ENCODE measurements at places on chromosomes 7 and 10. TPM values are rescaled to one million over a fixed set of nuclear protein-coding genes. Genes with fewer than 3 reads are reported as not detected.

Gene RNLS
- total RNA-seq: 4.5 TPM

Gene TEX36
- not detected for total RNA-seq

GRCh38 chr10:42926843-42927242 is 144.2 kb downstream of the BMS1 start:
- DNase-seq: no peak

- no peak for DNase-seq
Measured at GRCh38 chr7:151451626-151452571, 12.0 kb upstream of the CRYGN start.

DNA sequence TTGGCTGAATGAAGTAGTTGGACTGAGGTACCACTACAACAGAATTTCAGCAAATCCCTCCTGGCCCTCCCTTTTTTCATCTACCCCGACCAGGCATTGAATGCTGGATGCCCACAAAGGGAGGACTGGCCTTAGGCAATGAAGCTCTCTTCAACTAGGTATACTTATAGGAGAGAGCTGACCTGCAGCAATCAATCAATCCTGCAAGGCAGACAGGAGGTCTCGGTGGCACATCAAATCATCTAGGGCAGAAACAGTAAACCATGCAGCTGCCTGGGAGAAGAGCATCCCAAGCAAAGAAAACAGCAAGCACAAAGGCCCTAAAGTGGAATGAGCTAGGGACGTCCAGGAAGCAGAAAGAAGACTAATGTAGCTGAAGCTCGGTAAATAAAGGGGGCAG is 2.4 kb upstream of the ABRAXAS2 start:
- no peak for DNase-seq

Gene WDR86
- total RNA-seq: 0.25 TPM

GRCh38 chr10:90041585-90041984 is 340.2 kb downstream of the KIF20B start:
- no peak for DNase-seq

DNA sequence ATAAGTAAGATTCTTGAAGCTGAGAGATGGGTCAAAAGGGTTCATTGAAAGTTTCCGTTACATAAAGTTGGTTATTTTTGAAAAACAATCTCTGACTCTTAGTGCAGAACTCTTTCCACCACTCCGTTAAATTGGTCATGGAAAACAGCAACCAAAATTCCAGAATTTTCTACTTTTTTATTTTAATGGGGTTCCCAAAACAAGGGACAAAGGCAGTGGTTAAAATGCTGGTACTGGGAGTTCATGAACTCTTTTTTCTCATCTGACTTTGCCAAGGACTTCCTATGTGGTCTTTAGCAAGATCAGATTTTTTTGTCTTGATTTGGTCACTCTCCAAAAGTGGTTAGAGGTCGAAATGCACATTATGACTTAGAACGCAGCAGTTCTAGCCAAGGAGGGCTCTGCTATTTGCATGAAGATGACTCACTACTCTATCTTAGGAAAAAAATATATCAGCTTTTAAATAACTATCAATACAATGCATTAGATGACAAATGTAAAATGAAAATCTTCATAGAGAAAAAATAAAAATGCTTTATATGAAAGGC is 145.7 kb downstream of the REEP3 start:
- no peak for DNase-seq

DNA sequence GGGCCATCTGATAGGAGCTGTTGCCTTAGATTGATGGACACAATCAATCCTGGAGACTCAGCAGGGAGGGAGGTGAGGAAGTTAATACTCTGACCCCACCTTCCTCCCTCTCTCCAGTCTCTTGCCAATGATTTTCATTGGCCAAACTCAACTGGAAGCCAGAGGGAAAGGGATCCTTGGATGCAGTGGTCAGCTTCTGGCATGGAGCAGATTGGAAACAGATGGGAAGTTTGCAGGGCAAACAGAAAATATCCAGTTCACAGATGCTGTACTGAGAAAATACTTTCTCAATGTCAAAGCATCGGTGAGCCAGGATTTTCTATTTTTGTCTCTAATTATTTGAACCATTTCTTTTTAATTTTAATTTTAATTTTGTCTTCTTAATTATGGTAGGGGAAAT is 170.8 kb downstream of the BBS9 start:
- no peak for DNase-seq

Gene GJD4
- not detected for total RNA-seq

GRCh38 chr10:12434277-12434676 is 84.9 kb downstream of the CAMK1D start:
- DNase-seq: no peak

GRCh38 chr10:19638182-19638895 is 177.9 kb upstream of the PLXDC2 start:
- DNase-seq: no peak

Gene GIMAP4
- total RNA-seq: 97.8 TPM

Gene ERVW-1
- total RNA-seq: not detected

- no peak for DNase-seq
Measured at GRCh38 chr10:63930584-63930983, 409.4 kb downstream of the REEP3 start.

Gene PLA2G12B
- not detected for total RNA-seq

GRCh38 chr7:14321947-14322346 is 332.5 kb upstream of the ETV1 start:
- DNase-seq: no peak

GRCh38 chr7:25578991-25579777 is 350.9 kb upstream of the NPVF start:
- no peak for DNase-seq

DNA sequence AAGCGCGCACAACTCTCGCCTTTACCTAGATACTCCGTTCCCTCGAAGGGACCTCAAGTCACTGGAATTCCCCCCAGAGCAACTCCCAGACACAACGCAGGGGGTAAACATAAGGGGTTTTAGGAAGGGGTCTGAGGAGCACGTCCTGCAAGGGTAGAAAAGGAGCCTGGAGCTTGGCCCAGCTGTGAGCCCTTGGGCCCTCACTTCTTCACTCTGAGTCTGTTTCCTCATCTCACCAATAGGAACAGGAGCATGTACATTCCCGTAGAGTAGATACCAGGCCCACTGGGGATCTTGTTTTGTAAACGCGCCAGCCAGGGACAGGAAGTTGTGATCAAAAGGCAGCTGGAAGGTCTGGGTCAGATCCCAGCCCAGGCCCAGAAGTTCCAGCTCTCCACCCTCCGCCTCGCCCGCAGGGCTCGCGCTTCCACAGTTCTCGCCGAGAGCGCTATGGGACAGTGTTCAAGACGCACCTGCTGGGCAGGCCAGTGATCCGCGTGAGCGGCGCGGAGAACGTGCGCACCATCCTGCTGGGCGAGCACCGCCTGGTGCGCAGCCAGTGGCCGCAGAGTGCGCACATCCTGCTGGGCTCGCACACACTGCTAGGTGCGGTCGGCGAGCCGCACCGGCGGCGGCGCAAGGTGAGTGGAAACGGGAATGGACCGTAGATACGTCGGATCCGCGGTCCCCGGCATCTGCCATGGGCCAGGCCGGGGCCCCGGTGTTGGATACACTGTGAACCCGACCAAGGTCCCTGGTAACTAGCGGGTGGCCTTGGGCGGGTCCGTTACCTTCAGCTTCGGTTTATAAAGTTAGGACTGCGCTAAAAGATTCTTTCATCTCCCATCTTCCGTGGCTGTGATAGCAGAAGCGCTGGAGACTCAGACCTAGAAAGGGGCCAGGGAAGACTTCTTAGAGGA is 1.3 kb downstream of the CYP26C1 start:
- peak; percentile 24 for DNase-seq

Gene NPC1L1
- 0.07 TPM for total RNA-seq

- DNase-seq: no peak
Measured at GRCh38 chr7:45582868-45583277, 8.7 kb downstream of the ADCY1 start.

GRCh38 chr7:94087664-94088352 is 83.7 kb upstream of the BET1 start:
- DNase-seq: peak; percentile 67

Gene PLOD3
- total RNA-seq: 24.4 TPM

- no peak for DNase-seq
Measured at GRCh38 chr7:20141666-20142065, 75.5 kb downstream of the MACC1 start.

Gene ADGRA1
- total RNA-seq: not detected

- no peak for DNase-seq
Measured at GRCh38 chr7:36682102-36682501, 42.2 kb downstream of the AOAH start.

Gene GRID1
- total RNA-seq: not detected

Gene HMX3
- total RNA-seq: 0.45 TPM

Gene CYP26C1
- total RNA-seq: not detected

- DNase-seq: no peak
Measured at GRCh38 chr10:34102237-34102673, 712.8 kb downstream of the PARD3 start.

Gene NKX1-2
- not detected for total RNA-seq

- no peak for DNase-seq
Measured at GRCh38 chr10:131724891-131725580, 175.8 kb upstream of the PPP2R2D start.

GRCh38 chr7:76198202-76198601 is 3.5 kb upstream of the SRRM3 start:
- DNase-seq: no peak

Gene HOXA9
- total RNA-seq: not detected

DNA sequence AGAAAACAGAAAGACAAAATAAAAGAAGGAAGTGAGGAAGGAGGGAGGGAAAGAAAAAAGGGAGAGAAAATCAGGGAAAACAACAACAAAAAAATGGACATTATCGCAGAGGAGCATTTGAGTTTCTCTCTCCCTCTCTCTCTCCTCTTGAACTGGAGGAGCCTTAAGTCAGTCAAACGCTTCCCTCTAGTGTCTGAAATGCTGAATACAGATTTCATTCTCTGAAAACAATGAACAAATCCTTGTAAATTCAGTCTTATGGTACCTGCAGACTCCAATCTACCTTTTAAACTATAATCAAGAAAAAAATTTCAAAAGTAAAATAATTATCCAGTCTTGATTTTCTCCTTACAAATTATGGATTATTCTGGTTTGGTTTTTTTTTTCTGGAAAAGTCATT is 89.2 kb upstream of the PFKP start:
- no peak for DNase-seq

Gene NSMCE4A
- total RNA-seq: 49.7 TPM

DNA sequence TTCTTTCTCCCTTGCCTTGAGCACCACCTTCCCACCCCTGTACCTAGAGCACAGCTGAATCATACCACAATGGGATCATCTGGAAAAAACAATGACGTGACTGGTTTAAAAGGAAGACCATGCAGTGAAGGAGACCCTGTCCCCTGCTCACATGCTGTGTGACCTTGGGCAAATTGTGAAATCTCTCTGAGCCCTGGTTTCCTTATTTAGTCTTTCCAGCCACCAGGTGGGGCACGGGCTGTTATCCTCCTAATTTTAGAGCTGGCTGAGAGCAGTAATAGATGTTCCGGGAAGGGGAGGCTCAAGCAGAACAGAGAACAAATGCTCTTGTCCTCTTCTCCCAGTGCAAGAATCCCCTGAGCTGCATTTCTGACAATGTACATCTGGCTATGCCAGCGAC is 198.3 kb downstream of the RPS24 start:
- no peak for DNase-seq

DNA sequence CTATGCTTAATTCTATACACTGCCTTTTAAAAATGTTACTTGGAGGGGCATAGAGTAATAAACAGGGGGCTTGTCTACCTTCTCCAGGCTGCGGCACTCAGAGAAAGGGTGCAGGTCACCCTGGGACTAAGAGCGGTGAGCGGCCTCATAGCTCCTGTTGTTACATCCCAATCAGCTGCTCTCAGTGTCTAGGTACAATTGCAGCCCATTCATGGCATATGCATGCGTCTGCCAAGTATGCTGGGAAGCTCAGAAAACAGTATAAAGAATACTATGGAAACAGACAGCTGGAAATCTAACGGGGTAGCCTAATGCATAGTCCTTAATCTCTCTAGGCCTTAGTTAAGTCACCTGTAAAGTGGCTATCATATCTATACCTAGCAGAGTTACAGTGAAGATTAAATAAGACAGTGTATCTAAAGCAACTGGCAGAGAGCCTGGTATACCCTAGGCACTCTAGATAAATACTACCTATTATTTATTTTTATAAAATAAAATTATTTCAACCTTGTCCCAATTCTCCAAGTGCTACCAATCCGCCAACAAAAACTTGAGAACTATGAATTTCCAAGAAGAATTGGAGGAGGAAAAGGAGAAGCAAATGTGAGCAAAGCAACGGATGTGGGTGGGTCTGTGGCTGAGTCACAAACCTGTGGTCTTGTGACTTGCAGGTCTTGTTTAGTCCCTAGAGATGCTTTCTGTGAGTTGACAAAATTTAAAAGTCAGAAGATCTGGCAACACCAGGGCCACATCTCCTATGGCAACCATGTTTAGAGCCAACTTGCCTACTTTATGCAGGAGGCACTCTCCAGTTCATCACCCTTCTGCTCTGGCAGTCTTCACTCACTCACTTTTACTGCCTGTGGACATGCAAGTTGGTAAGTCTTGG is 183.0 kb downstream of the RAPGEF5 start:
- DNase-seq: peak; percentile 62

Measured in activated CD8-positive, alpha-beta T cell treated with anti-CD3 and anti-CD28 coated beads for 36 hours (primary cell).